Nephron progenitor cell (in vitro differentiated cells): ENCODE measurements at places on chromosomes 7 and 10.

DNA sequence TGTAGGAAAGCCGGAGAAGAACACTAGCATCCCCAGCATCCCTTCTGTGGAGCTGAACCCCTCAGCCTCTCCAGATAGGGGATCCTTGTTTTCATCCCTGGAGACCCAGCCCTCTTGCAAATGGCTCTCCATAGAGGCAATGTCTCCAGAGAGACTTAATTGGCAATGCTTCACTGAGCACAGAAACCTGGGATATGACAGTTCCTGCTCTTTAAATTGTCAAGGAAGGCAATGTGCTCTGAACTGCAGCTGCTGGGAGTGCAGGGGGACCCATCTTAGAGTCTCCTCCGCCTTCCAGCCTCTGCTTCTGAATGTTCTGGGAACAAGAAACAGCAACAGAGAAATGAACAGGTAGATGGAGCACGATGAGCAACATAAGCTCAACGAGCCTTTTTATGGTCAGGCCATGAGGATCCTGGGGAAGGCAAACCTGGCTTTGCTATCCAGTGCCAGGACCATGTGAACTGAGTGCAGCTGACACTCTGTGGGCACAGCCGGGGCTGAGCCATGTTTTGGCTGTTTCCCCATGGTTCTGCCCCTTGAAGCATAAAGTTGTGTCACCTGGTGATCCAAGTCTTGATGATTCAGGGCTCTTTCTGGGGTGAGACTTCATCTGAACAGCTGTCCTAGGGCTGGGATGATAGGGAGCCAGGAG lies 481.0 kb downstream of the PLXNA4 start:
- no peak for DNase-seq

- DNase-seq: no peak
Observed at GRCh38 chr10:69636626-69637605, 6.9 kb downstream of the FAM241B start.

GRCh38 chr7:35849158-35849831 lies 48.4 kb downstream of the SEPTIN7 start:
- peak; percentile 4 for DNase-seq

- no peak for DNase-seq
Observed at GRCh38 chr10:58952162-58952601, 224.3 kb upstream of the PHYHIPL start.

DNA sequence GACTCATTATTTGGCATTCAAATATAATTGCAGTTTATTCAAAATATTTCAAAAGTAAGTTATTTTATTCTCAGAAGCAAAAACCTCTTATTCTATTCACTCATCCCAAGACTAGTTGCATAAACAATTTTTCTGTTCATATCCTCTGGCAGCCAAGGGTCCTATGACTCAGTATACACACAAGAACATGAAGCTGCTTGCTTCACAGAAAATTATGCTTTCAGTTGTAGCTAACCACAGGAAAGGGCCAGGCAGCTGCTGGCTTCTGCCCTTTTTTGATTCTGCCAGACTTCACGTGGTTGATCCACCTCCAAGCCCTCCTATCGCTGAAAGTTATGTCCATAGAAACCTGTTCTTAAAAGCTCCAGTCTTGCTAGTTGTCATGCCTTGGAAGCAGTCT lies 108.8 kb downstream of the ABCA13 start:
- DNase-seq: no peak

GRCh38 chr7:25122373-25122772 lies 2.7 kb downstream of the CYCS start:
- DNase-seq: no peak

GRCh38 chr10:35420044-35420443 lies 83.7 kb downstream of the CCNY start:
- DNase-seq: no peak

DNA sequence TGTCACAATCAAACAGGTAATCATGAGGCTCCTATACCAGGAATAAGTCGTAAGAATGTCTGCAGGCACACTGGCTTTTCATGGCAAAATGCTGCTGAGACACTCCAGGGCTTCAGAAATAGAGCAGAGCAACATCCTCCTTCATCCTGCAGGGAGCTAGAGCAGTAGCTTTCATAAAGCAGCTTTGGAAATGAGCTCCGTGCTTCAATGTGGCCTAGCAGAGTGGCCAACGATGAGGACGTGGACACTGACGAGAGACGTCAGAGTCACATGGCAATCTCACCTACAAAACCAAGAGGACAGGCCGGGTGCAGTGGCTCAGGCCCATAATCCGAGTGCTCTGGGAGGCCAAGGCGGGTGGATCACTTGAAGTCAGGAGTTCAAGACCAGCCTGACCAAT lies 9.8 kb downstream of the COBL start:
- no peak for DNase-seq

- peak; percentile 41 for DNase-seq
Observed at GRCh38 chr7:2688409-2689342, 674 bp downstream of the AMZ1 start.

GRCh38 chr10:36457751-36458150 lies 667.6 kb upstream of the ANKRD30A start:
- DNase-seq: no peak

DNA sequence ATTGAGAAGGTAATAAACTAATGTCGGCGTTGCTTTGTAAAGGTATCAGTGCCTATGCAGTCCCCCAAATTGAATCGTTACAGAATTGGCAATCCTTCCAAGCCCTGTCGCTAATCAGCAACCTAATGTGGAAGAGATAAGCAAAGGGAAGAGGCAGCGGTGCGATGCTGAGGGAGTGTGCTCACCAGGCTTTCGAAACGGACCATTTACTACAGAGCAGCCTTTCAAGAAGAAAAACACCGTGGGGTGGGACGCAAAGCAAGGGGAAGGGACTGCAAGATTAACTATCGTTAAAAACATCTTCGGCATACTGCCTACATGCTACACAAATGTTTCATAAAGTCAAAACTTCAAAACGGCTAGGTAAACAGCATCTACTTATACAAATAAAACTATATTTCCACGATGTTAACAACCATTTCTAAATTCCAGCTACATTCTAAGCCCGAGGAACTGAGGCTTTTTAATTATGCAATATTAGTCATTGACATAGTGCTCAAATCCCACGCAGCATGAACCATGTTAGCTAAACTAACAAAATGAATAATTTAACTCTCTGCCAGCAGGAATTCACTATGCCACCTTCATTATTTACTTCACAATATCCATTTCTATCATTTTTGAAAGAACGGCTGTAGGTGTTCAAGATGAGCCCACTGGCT lies 85.2 kb downstream of the CHCHD3 start:
- DNase-seq: peak; percentile 15

DNA sequence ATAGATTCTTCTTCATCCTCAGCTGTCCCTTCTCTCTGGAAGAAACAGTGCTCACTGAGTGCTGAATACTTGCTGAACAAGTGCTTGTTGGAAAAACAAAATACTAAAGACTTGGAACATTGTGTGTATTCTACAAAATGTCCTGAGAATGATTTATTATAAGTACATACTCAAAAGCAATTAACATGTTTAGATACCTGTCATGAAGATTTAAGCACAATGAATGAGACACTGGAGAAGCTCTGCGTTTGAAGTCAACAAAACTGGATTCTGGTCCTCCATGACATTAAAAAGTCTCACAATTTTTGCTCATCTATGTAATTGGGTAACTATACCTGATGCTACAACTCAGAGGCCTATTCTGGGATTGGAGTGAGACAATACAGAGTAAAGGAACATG lies 34.8 kb upstream of the LAMB1 start:
- no peak for DNase-seq

GRCh38 chr7:155141562-155141961 lies 71.4 kb downstream of the HTR5A start:
- no peak for DNase-seq

DNA sequence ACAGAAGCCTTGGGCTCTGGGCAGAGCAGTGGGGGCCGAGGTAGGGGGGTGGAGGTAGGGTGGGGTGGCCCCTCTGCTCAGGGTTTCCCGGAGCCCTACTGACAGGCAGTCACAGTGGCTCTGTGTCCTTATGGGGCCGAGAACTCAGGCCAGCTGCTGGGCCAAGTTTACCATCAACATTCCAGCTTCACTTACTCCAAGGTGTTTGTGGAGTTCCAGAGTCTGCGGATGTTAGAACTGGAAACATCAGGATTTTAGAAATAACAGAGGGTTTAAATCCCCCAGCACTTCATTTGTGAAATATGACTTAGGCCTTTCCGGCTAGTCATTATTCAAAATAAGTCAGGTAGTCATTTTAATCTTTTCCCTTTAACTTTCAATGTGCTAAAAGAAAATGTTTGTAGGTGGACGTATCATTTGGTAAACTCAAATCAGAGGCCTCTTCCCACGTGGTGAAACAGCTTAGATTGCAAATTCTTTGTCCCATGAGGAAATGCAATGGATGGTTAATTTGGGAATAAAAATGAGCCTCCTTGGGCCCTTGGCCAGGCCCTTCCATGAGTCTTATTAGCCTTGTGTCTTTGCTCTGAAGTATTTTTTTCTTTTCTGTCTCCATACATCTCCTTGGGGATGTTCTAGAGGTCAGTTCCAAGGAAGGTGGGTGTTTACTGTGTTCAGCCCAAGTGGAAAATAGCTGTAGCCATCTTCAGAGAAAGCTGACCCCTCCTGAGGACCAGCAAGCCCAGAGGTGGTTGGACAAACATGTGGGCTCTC lies 99.6 kb upstream of the BTBD16 start:
- DNase-seq: no peak

DNA sequence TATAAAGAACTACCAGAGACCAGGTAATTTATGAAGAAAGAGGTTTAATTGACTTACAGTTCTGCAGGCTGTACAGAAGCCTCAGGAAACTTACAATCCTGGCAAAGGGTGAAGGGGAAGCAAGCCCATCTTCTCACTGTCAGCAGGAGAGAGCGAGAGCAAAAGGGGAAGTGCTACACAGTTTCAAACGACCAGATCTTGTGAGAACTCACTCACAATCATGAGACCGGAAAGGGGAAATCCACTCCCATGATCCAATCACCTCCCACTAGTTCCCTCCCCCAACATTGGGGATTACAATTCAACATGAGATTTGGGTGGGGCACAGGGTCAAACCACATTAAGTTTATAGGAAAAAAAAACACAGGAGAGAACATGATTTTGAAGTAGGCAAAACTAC lies 222.1 kb upstream of the SHH start:
- DNase-seq: no peak

- DNase-seq: no peak
Observed at GRCh38 chr10:112059220-112059619, 124.3 kb downstream of the GPAM start.

DNA sequence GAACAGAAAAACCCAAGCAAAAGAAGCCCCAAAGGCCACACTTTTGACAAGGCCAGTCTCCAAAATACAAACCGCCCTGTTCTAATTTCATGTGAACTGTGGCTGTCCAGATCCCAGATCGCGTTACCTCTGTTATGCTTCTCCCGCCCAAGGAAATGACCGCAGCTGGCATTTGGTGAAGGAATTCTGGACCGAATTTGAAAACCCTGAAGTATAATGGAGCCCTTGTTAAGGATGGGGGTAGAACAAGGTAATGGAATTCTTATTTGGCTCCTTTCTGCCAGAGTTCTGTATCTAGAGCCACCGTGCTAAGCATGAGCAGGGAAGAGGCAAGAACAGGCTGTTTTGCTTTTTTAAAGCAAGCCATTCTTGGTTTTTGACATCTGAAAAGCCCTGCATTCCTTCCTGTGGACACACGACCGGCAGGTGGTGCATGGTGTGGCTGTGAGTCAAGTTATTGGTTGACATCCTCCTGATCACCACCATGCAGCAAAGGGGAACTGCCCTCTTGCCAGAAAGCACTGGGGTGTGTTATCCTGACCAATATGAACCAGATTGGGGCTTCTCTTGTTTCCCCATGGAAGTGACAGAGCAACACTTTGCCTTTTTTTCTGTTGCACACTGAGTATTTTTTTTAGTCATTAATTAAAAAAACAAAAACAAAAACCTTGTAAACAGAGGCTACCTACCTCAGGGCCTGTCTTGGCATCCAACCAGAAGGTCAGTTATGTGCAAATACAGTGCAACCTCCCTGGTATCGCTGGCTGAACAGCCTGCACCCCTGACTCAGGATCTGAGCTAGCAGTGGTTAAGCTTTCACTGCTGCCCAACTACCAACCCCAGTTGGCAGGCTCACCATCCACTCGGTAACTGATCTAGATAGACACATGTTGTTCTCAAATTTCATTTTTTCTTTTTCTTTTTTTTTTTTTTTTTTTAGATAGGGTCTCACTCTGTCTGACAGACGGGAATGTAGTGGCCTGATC lies 14.2 kb downstream of the UCMA start:
- no peak for DNase-seq

DNA sequence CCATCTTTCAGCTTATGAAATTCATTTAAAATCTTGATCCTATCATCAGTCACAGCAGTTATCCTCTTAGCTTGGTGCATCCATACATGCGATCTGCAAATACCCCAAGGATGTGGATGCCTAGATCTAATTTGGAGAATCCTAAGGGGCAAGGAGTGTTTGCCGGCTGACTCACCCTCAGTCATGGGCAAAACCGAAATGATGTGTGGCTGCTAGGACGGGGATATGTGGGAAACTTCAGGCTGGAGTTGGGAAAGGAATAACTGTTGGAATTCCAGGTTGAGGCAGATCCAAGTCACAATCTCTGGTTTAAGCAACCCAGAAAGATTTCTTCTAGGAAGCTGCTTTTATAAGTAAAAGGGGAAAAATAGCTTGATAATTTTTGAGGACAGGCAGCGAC lies 19.7 kb upstream of the GOT1 start:
- no peak for DNase-seq

DNA sequence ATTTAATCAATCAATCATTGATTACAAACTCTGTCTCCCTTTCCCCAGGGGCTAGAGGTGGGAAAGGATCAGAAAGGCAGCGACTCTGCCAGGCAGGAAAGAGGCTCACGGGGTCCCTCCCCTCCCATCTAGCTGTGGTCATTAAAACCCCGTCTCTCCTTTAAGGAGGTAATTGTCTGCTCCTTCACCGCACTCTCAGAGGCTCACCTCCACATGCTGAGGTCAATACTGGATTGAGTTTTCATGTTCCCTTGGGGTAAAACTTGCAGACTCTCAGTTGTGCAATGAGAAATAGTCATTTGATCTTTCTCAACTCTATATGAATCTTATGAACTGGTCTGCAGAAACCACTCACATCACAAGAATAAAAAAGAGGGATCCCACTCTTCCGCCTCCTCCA lies 368.8 kb downstream of the ADRA2A start:
- no peak for DNase-seq

- DNase-seq: no peak
Observed at GRCh38 chr10:560314-560992, 129.0 kb downstream of the DIP2C start.

DNA sequence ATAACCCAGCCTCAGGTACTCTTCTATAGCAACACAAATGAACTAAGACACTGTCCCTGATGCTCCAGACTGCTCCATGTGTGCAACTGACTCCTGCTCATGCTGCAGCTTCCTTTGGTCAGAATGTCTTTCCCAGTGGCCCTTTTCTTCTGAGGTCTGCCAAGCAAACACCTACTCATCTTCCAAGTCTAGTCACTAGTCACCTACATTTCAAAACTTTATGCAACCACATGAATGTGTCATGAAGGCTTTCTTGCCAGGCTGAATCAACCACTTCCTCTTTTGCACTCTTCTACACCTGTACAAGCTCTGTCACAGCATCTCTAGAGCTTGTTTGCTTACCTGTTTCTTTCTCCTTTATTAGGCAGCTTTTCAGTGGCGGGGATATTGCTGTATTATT lies 75.8 kb downstream of the LSMEM1 start:
- no peak for DNase-seq

GRCh38 chr10:86367152-86367951 lies 757 bp upstream of the GRID1 start:
- peak; percentile 51 for DNase-seq
